EH (cell line): ENCODE measurements at places on chromosomes 3 and 15.

DNA sequence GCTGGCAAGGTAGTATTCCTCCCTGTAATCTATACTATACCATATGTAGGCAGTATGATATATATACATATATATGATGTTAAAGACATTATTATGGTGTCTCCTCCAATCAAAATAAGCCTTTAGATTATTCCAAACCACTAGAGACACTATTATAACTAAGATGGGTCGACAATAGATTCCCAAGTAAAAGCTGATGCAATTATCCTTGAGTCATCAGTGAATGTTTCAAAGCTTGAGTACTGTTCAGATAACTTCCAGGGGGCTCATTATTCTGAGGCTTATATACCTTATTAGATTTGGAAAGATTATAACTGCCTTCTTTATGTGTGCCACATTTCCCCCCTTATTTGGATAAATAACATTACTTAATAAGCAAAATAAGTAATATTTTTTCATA lies 11.9 kb upstream of the C3orf38 start:
- DNase-seq = peak; percentile 36

- peak; percentile 18 for DNase-seq
Measured at GRCh38 chr15:45715528-45715927, 80.7 kb downstream of the SQOR start.

- no peak for DNase-seq
Measured at GRCh38 chr15:40986820-40987219, 33.5 kb downstream of the CHAC1 start.

DNA sequence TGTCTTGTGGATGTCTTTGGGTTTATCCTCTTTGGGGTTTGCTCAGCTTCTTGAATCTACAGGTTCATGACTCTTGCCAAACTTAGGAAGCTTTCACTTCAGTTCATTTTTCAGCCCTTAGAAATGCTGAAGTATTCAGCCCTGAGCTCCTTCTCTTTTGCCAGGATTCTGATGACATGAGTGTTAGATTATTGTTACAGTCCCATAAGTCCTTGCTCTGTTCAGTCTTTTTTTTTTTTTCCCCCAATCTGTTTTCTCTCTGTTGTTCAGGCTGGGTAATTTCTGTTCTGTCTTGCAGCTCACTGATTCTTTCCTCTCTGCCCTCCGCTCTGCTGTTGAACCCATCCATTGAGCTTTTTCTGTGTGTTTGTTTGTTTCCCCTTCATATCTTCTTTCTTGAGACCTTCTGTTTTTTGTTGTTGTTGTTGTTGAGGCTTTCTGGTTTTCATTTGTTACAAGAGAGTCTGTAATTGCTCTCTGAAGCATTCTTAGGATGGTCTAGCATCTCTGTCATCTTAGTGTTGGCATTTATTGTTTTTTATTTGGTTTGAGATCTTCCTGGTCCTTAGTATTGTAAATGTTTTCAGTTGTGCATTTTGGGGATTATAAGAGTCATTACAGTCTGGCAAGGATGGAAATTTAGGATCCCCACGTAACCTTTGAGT lies 18.4 kb downstream of the LRCH3 start:
- DNase-seq = peak; percentile 93
